ENCODE measurements at places on chromosomes 3 and 15.

- no peak for DNase-seq
Observed at GRCh38 chr3:138803006-138803653, 31.6 kb downstream of the PIK3CB start.

GRCh38 chr15:38612159-38612863, 47.7 kb upstream of the RASGRP1 start:
- no peak for DNase-seq

GRCh38 chr3:14343338-14344112, 58.9 kb upstream of the SLC6A6 start:
- no peak for DNase-seq

- DNase-seq: no peak
Observed at GRCh38 chr3:67692621-67693020, 38.2 kb upstream of the SUCLG2 start.

DNA sequence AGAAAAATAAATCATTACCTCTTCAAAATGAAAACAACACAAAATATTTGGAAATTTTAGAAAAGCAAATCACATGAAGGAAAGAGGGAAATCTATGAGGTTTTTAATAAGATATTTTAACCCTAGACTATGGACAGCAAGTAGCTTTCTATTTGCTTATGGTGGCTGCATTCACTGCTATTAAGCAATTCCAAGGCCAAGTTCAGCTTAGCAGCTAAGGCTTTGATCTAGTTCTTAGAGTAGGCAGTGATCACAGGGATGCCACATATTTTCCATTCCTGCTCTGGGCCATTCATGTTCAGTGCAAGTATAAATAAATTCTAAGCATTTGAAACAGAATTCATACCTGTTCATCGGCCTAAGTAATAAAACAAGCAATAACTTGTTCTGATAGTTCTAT, 235.3 kb downstream of the CDIN1 start:
- no peak for DNase-seq

- DNase-seq: no peak
Observed at GRCh38 chr15:41577863-41578735, 19.1 kb downstream of the TYRO3 start.

DNA sequence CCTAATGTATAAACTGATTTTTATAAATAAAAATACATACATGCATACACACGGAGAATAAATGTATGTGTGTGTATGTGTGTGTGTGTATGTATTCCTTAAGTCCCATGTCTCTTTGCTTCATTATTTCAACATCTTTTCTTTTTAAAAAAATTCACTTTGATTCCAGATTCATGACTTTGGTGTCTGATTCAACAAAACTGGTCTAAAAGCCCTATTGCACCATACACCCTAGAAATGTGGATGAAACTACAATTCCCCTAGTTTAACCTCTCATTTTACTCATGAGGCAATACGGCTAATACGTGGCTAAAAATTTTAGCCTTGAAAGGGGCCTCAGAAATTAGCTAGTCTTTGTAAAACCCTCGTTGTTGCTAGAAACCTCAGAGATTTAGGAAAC, 228.1 kb downstream of the ADAMTS9 start:
- no peak for DNase-seq

DNA sequence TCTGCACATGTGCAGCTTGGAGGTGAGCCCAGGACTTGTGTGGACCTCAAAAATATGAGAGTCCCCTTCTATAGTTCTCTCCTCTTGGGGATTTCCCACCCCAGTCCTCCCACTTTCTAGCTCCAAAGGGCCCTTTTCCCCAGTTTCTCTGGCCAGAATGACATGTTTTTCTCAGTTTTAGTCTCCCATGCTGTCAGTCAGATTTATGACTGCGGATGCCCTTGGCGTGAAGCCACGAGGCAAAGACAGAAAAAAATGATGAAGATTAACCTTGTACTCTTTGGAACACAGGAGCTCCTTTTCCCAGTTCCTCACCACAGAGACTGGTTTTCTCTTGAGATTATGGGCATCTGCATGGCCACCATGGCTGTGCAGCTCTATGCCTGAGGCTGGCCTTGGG, 72.0 kb upstream of the TTBK2 start:
- no peak for DNase-seq

DNA sequence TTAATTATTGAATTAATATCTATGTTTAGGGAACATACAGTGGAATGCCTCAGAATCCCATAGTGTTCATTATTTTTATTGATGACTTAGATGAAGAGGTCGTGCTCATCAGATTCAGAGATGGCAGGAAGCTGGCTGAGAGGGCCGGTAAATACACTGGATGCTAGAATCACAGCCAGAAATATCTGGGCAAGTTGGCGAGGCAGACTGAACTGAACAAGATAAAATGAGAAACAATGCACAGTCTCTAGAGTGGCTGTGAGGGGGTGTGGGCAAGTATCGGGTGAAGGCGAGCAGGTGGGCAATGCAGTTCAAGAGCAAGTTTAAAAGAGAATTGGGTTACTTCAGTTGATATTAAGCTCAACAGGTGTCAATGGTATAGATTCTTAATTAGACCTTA, 5.9 kb downstream of the DGKG start:
- no peak for DNase-seq

DNA sequence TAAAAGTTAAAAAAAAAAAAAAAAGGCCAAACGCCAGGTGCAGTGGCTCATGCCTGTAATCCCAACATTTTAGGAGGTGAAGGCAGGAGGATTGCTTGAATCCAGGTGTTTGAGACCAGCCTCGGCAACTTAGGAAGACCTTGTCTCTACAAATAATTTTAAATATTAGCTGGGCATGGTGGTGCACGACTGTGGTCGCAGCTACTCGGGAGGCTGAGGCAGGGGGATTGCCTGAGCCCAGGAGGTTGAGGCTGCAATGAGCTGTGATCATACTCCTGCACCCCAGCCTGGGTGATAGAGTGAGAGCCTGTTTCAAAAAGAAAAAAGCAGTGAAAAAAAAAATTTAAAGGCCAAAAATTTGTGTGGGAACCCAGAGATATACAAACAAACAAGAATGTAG, 2.7 kb upstream of the DLEC1 start:
- no peak for DNase-seq

DNA sequence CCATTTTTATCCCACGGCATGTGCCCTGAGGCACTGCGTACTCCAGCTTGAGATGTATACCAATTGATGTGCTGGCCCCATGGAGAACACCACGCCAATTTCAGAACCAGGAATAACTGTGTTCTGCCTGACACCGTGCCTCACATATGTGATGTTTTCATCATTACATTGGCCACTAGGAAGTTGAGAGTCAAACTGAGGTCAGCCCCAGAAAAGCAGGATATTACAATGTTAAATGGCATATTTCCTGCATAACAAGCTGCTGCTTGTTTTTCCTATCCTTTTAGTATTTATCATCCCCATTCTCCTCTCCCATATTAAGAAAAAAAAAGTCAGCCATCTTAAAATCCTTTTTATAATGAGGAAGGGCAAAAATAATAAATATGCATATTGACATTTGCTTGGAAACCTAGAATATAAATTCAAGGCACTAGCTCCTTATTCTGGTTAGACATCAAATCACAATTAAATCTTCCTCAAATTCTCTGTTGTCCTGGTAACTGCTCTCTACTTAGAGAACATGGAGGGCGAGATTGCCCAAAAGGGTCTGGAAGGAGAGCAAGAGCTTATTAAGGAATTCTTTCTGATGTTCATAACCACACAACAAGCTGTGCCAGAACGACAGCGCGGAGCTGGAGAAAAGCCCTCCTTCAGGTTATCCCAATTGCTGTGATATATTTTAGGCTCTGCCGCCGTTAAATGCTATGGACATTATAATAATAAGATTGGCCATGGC, 112.6 kb downstream of the UACA start:
- no peak for DNase-seq

- no peak for DNase-seq
Observed at GRCh38 chr15:32723171-32723948, 5.6 kb downstream of the GREM1 start.

- DNase-seq: no peak
Observed at GRCh38 chr3:188691004-188691403, 480.8 kb upstream of the TPRG1 start.

DNA sequence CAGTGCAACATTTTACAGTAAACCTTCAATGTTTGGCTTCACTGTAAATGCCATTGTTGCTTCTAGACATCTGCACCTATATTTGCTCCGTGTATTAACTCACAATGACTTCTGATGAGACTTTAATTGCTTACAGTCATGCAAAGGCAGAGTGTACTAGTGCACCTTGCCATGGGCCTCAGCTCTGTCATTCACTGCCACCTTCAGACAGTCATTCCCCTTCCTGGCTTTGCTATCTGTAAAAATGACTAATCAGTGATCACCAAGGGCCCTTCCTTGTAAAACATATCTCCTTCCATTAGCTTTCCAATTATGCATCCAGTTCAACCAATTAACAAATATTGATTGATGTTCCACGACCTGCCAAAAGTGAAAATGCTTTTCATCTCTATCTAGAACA, 120.3 kb downstream of the ARRDC4 start:
- no peak for DNase-seq

- no peak for DNase-seq
Observed at GRCh38 chr3:102488331-102488730, 53.5 kb downstream of the ZPLD1 start.

- peak; percentile 22 for DNase-seq
Observed at GRCh38 chr15:90286678-90287077, 21.2 kb downstream of the NGRN start.

- DNase-seq: no peak
Observed at GRCh38 chr3:124201786-124202185, 209.9 kb upstream of the ROPN1 start.

DNA sequence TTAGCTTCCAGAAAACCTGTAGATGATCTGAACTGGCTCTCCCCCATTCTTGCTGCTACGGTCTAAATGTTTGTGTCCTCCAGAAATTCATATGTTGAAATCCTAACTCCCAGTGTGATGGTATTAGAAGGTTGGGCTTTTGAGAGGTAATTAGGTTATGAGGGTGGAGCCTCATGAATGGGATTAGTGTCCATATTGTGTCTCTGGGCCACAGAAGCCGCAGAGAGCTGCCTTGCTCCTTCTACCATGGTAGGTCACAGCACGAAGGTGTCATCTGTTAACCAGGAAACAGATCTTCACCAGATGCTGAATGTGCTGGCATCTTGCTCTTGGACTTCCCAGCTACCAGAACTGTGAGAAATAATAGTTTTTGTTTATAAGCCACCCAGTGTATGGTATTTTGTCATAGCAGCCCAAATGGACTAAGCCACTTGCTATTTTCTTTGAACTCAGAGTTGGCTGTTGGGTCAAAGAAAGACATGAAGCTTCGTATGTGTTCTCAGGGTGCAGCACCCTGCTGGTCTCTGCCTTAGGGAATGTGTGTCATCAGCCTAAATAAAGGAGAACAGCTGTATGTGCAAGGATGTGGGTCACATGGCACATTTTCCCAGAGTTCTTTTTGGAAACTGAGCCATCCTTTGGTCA, 317.5 kb upstream of the SLCO3A1 start:
- DNase-seq: no peak

GRCh38 chr3:72891053-72891855, 3.4 kb downstream of the GXYLT2 start:
- DNase-seq: peak; percentile 89

DNA sequence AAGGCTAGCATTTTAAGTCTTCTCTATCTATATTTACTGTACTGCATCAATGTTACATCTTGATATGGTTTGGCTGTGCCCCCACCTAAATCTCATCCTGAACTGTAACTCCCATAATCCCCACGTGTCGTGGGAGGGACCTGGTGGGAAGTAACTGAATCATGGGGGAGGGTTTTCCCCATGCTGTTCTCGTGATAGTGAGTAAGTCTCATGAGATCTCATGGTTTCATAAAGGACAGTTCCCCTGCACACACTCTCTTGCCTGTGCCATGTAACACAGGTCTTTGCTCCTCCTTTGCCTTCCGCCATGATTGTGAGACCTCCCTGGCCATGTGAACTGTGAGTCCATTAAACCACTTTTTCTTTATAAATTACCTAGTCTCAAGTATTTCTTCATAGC, 161.5 kb downstream of the TBC1D5 start:
- no peak for DNase-seq

GRCh38 chr3:197188963-197189362, 109.4 kb downstream of the DLG1 start:
- DNase-seq: no peak

DNA sequence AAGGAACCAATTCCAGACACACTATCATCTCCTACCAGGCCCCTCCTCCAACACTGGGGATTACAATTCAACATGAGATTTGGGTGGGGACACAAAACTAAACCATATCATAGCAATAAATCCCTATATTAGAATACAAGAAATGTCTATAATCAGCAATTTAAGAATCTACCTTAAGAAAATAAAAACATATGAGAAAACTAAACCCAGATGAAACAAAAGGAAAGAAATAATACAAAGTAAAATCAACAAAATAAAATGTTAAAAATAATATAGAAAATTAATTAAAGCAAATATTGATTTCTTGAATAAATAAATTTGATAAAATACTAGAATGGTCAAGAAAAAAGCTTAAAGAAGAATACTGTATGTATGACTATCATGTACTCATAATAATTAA, 6.1 kb upstream of the OSTN start:
- no peak for DNase-seq

DNA sequence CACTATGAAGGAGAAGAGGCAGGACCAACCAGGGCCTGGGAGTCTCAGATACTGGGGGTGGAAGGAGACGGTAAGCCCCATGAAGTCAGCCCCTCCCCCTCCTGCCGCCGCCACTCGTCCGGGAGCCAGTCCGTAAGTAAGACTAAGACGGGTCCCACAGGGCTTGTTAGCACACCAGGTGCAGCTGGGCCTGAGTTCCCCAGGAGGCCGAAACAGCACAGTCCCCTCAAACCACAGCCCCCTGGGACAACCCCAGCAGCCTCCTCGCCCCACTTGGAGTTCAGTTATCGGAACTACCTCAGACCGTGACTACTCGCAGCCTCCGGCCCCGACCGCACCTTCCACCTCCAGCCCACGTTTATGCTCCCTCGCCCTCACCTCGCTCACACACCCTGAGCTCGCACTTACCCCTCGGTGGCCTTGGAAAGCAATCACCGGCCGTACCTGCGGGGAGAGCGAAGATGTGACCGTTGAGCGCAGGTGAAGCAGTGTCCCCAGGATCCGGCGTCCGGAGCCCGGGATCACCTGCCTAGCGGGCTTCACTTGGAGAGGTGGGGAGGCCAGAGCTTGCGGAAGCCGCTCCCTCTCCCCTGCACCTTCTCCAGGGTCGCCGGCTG, 557 bp downstream of the ELL3 start:
- DNase-seq: no peak

DNA sequence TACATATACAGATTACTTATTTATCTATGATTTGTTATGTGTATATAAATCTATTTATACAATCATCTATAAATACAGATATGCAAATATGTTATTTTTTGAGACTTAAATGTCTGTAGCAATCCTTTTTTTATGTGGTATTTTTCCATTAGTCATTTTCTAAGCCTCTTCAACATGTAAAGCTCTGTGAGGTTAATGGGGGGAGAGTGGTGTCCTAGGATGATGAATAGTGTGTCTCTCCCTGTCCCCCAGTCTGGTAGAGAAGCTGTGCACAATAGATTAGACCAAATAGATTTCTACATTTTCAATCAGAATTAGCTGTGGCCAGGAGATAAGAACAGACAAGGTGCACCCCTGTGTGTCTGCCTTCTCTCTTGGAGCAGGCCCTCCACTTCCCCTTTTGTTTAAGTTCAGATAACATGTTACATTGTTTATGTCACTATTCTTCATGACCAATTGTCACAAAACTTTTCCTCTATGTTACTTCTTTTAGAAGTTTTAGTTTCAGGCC, 453.9 kb downstream of the LPP start:
- no peak for DNase-seq
